ENCODE measurements at places on chromosomes 5 and 9. TPM values are rescaled to one million over a fixed set of nuclear protein-coding genes. Genes with fewer than 3 reads are reported as not detected.

Gene OXCT1
- 84.4 TPM for total RNA-seq

- H3K27ac ChIP-seq: no peak overlapping the region
- H3K36me3 ChIP-seq: no peaks in the 10 kb centered on the region
- H3K27me3 ChIP-seq: peaks cover 14% of the 10 kb centered on the region
These were observed 142.7 kb downstream of the CACNA1B start for GRCh38 chr9:138020120-138020794.

Gene SPATA31C1
- not detected for total RNA-seq

Gene SPINK4
- total RNA-seq: not detected

- H3K27me3 ChIP-seq: no peaks in the 10 kb centered on the region
- peaks cover 5% of the 10 kb centered on the region for H3K36me3 ChIP-seq
- H3K4me1 ChIP-seq: peaks cover 48% of the 10 kb centered on the region
- H3K27ac ChIP-seq: peak overlapping the region; percentile 83
These were observed 134.4 kb downstream of the AOPEP start for GRCh38 chr9:94860678-94861588.

Gene TLE4
- 25.4 TPM for total RNA-seq

- no peak overlapping the region for H3K4me3 ChIP-seq
- H3K27ac ChIP-seq: no peak overlapping the region
- no peaks in the 10 kb centered on the region for H3K4me1 ChIP-seq
- H3K36me3 ChIP-seq: no peaks in the 10 kb centered on the region
These were observed 22.0 kb downstream of the MYO10 start for GRCh38 chr5:16914108-16914435.

Data from activated T-helper 1 cell treated with anti-CD3 and anti-CD28 coated beads, Interleukin-12 subunit alpha, Interleukin-12 subunit beta, Interleukin-2, Interleukin-4 antibody, amounts not matched to agents 30 ng/mL and 10 ng/mL and 1 ng/mL, durations not matched to agents 14 hours and 24 hours and 36 hours (primary cell).